Activated CD8-positive, alpha-beta memory T cell treated with anti-CD3 and anti-CD28 coated beads for 1 hour (primary cell): ENCODE measurements at places on chromosomes 7 and 10.

DNA sequence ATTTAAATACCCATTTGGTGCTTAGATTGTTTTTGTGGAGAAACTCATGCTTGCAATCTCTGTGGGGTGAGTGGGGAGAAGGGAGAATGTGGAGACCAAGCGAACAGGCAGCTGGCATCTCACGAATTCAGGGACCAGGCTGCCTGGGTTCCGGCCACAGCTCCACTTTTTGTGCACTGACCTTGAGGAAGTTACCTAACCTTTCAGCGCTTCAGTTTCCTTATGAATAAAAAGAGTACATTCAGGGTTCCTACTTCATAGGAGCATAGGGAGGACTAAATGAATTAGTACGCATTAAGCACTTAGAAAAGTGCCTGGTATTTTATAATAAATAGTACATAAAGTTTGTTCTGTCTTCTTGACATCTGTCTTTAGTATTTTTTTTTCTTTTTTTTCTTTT is 72.5 kb downstream of the PRTFDC1 start:
- no peak for DNase-seq

- no peak for DNase-seq
Observed at GRCh38 chr7:25598765-25599164, 370.5 kb upstream of the NPVF start.

- no peak for DNase-seq
Observed at GRCh38 chr7:120827371-120828118, 30.4 kb downstream of the TSPAN12 start.

GRCh38 chr10:101749047-101750016 is 26.6 kb downstream of the FGF8 start:
- DNase-seq, result no peak

- DNase-seq, result no peak
Observed at GRCh38 chr7:108368466-108368865, 87.8 kb downstream of the NRCAM start.

- DNase-seq, result no peak
Observed at GRCh38 chr7:151327022-151327421, 14.6 kb upstream of the NUB1 start.

- no peak for DNase-seq
Observed at GRCh38 chr7:129567377-129567776, 44.1 kb upstream of the NRF1 start.

GRCh38 chr7:100580466-100581283 is 5.3 kb downstream of the LRCH4 start:
- no peak for DNase-seq

DNA sequence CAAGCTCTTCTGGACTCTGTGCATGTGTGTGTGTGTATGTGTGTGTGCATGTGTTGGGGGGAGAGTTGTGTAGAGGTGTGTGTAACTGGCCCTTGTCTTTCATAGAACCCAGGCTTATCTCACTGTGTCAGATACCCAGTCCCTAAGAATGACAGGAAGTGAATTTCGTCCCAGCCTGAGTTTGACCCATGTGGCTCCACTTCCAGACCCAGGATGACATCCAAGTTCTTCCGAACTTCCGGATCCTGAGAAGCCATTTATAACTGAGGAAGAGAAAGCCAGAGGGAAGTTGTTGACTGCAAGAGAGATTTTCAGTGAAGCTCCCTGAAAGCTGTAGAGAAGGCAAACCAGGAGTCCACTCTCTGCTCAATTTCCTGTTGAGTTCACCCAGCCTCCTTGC is 53.2 kb downstream of the ADRB1 start:
- no peak for DNase-seq

DNA sequence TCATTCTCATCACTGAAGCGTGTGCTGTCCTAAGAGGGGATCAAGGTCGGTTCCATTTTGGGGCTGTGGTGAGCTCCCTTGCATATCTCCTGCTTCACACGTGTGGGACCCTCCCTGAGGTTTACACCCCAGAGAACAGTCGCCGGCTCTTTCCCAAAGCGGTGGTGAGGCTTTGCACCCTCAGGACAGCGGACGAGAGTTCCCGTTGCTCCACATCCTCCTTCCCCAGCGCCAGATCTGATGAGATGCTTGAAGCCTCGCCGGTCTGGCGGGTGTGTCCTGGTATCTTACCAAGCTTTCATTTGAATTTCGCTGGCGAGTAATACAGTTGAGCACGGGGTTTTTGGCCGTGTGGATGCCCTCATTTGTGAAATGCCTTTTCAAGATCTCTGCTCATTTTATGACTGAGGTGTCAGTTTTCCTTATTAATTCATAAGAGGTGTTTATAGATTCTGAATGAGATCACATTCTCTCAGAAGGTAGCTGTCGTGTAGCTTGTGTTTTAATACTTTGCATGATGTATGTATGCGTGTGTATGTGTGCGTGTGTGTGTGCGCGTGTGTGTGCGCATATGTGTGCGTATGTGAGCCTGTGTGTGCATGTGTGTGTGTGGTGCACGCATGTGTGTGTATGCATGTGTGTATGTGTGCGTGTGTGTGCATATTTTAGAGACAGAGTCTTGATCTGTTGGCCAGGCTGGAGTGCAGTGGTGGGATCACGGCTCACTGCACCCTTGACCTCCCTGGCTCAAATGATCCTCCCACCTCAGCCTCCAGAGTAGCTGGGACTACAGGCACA is 30.7 kb downstream of the ELFN1 start:
- DNase-seq, result no peak

- DNase-seq, result no peak
Observed at GRCh38 chr7:44752822-44753221, 4.2 kb downstream of the ZMIZ2 start.

- DNase-seq, result no peak
Observed at GRCh38 chr10:104557966-104558365, 83.1 kb upstream of the SORCS3 start.

DNA sequence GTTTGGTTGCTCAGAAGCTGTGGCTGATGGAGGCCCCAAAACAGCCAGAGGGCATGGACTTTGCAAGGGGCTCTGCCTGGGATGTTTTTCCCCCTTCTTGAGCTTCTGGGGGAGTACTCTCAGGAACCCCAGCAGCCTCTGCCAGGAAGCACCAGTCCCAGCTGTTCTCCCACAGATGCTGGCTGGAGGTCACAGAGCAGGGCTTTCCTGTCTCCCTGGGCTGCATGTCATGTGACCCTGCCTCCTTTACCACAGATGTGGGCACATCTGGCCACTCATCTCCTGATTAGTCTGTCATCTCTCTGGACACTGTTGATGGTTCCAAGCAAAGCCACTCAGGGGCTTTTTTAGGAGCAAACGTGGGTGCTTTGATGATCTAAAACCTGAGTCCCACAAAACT is 136.7 kb downstream of the NEURL1 start:
- no peak for DNase-seq

- no peak for DNase-seq
Observed at GRCh38 chr7:88458279-88458678, 151.6 kb upstream of the STEAP4 start.

- DNase-seq, result no peak
Observed at GRCh38 chr10:121683816-121684215, 85.6 kb upstream of the FGFR2 start.

- no peak for DNase-seq
Observed at GRCh38 chr7:131027287-131027773, 293.3 kb upstream of the KLF14 start.

- no peak for DNase-seq
Observed at GRCh38 chr10:73917566-73918305, 6.8 kb downstream of the PLAU start.

GRCh38 chr7:26858735-26859134 is 5.7 kb downstream of the SKAP2 start:
- no peak for DNase-seq

GRCh38 chr7:77837275-77837674 is 38.7 kb downstream of the PHTF2 start:
- no peak for DNase-seq

DNA sequence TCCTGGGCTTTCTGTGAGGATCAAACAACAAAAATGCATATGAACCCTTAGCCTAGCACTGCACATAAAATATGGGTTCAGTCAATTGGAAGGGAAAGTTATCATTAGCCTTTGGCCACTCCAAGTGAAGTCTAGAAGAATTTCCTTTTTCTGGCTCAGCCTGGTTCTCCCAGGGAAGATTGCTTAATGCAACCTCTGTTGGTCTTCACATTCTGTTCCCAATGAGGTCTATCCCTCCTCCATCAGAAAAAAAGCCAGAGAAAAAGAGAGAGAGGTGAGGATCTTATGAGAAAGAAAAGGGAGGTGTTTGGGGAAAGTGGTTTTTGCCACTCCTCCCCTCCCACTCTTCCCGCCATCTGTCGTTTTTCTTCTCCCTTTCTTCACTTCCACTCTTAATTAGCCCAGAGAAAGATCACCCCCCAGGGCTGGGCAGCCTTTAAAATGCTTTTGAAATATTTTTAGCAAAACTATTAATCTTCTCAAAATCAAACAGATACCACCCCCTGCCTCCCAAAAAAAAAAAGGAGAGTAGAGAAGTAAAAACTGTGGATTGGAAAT is 31.1 kb downstream of the CPVL start:
- DNase-seq, result no peak

GRCh38 chr10:121797490-121797889 is 130.3 kb downstream of the ATE1 start:
- DNase-seq, result no peak

DNA sequence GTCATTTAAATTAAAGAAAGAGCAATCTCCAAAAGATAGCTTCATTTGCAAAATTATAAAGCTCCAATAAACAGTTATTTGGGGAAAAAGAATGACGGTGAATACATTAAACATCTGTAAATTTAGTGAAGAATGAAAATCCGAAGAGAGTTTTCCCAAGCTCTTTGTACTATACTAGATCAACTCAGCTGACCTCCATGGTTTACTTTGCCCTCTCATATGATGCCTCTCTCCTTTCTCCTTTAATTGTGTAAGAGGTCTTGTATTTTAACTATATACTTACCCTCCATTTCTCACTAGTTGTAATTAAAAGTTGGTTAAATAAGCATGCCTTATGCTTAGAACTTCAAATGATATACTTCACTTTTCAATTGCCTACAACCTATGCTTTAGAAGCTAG is 125.8 kb downstream of the CACNA2D1 start:
- no peak for DNase-seq

DNA sequence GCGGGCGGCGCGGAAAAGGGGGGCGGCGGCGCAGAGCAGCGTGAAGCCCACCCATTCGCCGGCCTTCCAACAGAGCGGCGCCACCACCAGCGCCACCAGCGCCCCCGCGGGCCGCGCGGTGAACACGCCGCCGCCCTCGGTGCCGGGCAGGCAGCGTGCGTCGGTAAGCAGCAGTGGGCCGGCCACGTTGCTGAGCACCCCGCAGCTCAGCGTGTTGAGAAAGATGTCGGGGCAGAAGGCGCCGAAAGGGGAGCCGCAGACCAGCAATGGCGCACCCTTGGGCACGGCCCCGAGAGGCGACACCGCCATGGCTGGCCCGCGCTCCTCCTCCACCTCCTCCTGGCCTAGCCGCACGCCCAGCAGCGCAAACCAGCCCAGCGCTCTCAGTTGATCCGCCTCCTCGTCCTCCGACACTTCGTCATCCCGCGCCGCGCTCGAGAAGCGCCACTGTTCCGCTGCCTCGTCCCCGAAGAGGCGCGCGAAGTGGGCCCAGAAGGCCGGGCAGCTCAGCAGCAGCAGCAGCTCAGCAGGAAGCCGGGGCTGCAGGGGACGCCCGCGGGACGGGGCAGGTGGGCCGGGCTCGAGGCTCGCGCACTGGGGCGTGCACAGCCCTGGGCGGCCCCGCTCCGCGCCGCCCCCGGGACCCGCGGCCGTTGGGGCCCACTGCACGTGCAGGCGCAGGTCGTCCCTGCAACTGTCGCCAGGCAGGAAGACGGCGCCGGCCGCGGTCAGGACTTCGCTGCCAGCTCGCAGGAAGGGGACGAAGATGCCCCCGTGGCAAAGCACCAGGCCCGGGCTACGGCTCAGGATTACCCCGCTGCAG is 623 bp downstream of the TYSND1 start:
- peak; percentile 47 for DNase-seq

GRCh38 chr10:48557511-48558123 is 47.3 kb downstream of the ARHGAP22 start:
- DNase-seq, result no peak

- DNase-seq, result no peak
Observed at GRCh38 chr7:32283546-32283945, 206.6 kb downstream of the LSM5 start.

DNA sequence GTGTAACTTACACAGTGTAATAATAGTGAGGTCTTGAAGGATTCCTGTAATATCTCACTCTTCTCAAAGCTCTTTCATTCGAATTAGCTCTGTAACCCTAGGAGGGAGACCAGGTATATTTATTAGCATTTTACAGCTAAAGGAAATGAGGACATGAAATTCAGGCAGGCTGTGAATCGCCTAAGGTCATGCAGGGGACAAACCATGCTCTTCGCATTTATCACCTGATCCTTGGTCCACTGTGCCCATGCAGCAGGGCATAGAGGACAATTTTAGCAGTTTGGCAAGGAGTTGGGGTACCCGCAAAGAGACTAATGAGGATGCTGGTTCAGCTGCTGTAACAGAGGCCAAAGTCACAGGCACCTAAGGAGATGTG is 14.8 kb upstream of the LAMB1 start:
- no peak for DNase-seq

DNA sequence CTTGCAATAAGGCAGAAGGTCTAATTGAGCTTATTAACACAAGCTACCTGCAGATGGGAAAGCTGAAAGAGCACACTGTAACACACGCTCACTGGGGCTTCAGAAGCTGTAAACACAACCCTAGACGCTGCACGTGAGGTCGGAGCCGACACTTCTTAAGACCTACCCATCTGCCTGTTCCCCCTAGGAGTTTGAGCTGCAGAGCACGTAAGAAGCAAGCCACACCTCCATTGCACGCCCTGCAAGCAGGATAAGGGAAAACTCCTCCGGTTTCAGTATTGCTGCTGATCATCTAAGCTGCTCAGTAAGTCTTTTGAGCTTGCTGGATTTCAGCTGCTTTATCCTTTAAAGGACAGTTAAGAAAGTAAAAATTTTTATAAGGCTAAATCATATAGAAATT is 244.0 kb upstream of the ZWINT start:
- DNase-seq, result no peak

DNA sequence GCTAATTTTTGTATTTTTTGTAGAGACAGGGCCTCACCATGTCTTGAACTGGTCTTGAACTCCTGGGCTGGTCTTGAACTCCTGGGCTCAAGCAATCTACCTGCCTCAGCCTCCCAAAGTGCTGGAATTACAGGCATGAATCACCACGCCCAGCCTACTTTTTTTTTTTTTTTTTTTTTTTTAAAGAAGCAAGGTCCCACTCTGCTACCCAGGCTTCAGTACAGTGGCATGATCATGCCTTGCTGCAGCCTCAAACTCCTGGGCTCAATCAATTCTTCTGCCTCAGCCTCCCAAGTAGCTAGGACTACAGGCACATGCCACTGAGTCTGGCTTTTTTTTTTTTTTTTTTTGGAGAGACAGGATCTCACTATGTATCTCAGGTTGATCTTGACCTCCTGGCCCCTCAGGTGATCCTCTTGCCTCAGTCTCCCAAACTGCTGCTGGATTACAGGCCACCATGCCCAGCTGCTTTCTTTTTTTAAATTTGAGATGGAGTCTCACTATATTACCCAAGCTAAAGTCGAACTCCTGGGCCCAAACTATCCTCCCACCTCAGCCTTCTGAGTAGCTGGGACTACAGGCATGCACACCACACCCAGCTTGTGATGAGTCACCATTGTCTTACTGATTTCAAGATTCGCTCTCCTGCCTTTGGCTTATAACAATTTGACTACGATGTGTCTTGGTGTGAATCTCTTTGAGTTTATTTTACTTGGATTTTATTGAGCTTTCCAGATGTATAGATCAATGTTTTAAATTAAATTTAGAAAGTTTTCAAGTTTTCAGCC is 9.0 kb downstream of the RPEL1 start:
- DNase-seq, result no peak

GRCh38 chr7:106165337-106165736 is 53.2 kb upstream of the SYPL1 start:
- DNase-seq, result no peak
